ENCODE measurements at places on chromosomes 7 and 10. TPM values are rescaled to one million over a fixed set of nuclear protein-coding genes. Genes with fewer than 3 reads are reported as not detected.

GRCh38 chr10:130958981-130959751, 352.4 kb downstream of the TCERG1L start:
- no peak for DNase-seq

DNA sequence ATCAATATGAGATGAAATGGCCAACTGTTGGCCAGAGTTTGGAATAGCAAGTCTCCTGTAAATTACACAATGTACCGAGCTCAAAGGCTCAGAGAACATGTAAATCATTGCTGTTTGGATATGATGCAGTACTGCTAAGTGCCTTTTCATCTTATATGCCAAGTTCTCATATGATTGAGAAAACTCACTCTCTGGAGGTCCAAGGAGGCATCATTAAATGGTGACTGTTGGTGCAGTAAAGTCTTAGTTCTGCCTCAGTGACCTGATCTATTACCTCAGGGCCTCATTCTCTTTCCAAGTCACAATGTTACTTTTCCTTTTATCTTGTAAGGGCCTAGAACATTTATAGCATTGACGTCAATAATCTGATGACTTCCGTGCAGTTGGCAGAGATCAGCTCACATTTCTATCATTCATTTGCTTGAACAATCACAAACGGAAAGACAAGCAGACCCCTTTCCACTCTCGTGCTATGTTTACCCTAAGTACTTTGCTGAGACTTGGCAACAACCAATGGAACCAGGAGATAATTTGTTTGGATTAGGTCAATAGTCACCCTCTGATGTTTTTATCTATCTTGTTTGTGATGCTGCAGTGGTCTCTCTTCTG, 32.6 kb upstream of the PDK4 start:
- no peak for DNase-seq

The NCOA4 gene
- 126 TPM for polyA plus RNA-seq

GRCh38 chr7:93856323-93856722, 34.2 kb downstream of the TFPI2 start:
- no peak for DNase-seq

GRCh38 chr7:69243016-69243415, 355.3 kb upstream of the AUTS2 start:
- DNase-seq: no peak

- DNase-seq: no peak
Measured at GRCh38 chr10:111360260-111360925, 283.6 kb downstream of the ADRA2A start.

DNA sequence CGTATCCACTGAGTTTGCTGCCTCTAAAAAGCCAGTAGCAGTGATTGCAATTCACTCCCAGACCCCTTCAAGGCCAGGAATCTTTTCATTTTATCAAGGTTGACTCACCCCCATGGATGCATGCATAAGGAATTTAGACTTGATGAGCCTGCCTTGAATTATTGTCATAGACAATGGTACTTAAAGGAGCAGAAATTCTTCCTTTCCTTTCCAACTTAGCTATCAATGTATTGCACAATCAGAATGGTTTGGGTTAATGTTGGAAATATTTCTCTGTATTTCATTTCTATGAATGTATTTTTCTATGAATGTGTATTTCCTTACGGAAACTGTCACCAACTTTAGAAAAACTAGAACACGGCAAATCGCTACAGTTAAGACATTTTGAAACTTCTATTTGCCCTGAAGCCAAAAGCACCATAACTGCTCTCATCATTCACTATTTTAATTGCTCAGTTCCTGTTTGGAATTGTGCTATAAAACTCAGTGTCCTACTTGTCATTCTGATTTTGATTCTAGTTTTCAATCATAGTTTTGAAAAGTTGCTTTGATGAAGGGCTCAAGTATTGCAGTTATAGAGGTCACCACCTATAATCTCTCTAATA, 355.7 kb upstream of the AKR1E2 start:
- no peak for DNase-seq

The ST8SIA6 gene
- polyA plus RNA-seq: not detected

The AGMO gene
- 0.28 TPM for polyA plus RNA-seq

DNA sequence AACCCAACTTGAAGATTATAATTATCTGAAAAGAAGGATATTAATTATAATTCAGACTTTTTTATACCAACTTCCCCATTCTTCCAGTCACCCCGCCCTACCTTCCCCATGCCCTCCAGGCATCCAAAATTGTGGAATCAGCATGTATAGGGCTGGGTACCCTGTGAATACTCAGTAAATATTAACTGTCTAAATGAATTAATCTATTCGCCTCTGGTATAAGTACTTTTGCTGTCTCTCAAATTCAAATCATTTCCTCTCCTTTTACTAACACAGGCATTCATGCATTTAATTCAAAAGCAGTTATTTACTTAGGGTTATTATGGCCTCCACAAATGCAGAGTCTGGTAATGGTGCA, 26.5 kb upstream of the GOT1 start:
- no peak for DNase-seq

DNA sequence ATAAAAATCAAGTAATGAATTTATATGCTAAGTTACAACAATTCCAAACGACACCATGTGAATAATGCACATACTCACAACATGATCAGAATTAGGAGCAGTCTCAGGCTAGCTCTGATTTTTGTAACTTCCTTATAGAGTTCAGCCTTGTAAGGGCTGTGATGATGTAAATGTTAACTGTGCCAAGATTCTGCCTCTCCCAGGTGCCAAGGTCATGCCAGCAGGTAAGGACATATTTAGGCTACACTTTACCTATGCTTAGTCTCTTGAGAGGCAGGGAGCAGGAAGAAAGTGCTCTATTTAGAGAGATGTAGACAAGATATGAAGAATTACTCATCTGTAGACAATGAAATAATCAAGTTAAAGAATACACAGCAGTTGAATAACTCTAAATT, 53.6 kb upstream of the AGR3 start:
- no peak for DNase-seq

GRCh38 chr7:133789974-133790373, 337.2 kb upstream of the LRGUK start:
- no peak for DNase-seq

- no peak for DNase-seq
Measured at GRCh38 chr7:30136743-30137485, 2.1 kb downstream of the MTURN start.

DNA sequence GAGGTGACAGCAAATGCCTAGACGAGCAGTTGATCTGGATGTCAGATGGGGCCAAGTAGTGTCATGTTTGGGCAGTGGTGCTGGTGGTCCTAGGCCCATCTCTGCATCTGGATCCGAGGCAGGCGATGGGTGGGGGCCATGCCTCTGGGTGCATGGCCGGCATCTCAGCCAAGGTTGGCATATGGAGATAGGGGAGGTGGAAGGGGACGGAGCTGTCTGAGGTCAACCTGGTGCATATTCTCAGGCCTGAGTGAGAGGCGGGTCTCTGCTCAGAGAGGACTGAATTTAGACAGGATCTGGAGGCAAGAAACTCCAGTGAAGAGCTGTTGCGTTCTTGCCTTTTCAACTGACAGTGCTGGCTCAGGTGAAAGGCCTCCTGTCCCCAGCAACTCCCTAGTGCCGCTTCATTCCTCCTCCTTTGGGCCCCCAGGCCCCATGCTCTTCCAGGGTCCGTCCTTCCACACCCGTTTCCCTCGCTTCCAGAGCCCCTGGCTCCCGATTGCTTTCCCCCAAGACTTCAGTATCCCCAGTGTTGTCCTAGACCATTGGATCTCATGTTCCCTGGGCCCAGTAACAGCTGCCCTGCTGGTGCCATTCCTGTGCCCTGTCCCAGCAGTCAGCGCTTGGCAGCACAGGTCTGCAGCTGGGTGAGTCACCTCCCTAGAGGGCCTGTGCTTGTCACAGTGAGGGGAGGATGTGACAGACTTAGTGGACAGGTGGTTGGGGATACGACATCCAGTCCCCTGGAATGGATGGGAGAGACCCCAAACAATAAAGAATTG, 32.6 kb downstream of the GBX1 start:
- DNase-seq: no peak

- DNase-seq: no peak
Measured at GRCh38 chr10:121664671-121665070, 66.4 kb upstream of the FGFR2 start.

- no peak for DNase-seq
Measured at GRCh38 chr7:82056282-82056681, 286.4 kb upstream of the HGF start.

DNA sequence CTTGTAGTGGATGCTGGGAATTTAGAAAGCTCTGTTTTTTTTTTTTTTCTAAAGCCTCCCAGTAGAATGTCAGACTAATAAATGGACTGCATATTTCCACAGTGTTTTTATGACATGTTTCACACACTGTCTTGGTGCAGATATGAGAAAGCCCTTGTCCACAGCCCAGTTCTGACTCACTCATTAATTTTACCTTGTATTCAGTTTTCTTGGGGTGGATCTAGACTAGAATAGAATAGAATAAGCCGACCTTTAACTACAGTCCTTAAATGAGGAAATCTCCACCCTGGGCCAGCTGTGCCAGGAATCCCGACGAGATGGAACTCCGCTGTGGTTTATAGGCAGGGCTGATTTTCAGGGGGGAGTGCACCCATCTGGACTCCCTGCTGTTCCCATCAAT, 274.7 kb downstream of the NRG3 start:
- no peak for DNase-seq

The MOGAT3 gene
- not detected for polyA plus RNA-seq

DNA sequence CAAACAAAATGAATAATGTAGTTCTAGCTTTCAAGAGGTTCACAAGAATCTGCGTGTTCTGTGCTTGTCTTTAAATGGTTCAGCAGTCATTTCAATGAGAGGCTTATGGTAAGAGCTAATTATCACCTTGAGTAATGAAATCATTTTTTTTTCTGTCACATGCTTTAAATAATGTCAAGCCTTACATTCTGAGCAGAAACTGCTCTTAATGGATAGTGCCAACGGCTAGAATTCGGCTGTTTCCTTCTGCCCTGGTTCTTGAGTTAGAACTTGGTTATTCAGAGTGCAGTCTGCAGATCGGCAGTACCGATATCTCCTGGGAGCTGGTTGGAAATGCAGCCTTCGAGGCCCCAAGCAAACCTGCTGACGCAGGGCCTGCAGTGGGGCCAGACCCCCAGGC, 316.2 kb downstream of the CAMK1D start:
- no peak for DNase-seq

The FEZF1 gene
- polyA plus RNA-seq: not detected

- DNase-seq: peak; percentile 73
Measured at GRCh38 chr7:2680792-2681490, 7.1 kb upstream of the AMZ1 start.

The OR9A2 gene
- polyA plus RNA-seq: not detected

DNA sequence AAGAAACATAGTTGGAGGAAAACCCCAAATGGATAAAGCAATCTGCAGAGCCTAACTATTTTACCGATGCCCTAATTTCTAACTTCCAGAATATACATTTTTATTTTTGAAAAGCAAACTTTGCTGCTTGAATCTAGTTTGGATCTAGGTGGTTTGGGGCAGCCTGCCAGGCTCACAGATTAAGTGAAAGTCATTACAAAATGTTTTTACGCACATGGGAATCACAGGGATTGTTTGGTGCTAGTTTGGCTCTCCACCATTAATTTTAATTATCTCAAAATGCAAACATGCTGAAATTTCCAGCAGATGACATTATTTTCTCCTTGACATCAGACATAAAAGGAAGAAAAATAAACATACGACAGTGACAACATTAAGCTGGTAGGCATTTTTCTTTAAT, 166.7 kb upstream of the INHBA start:
- no peak for DNase-seq

- no peak for DNase-seq
Measured at GRCh38 chr7:149067869-149068268, 22.6 kb downstream of the ZNF786 start.

- no peak for DNase-seq
Measured at GRCh38 chr7:3200504-3200903, 100.5 kb upstream of the SDK1 start.

GRCh38 chr10:121449482-121449924, 148.7 kb downstream of the FGFR2 start:
- no peak for DNase-seq

- DNase-seq: no peak
Measured at GRCh38 chr7:98142658-98143057, 36.0 kb downstream of the LMTK2 start.

DNA sequence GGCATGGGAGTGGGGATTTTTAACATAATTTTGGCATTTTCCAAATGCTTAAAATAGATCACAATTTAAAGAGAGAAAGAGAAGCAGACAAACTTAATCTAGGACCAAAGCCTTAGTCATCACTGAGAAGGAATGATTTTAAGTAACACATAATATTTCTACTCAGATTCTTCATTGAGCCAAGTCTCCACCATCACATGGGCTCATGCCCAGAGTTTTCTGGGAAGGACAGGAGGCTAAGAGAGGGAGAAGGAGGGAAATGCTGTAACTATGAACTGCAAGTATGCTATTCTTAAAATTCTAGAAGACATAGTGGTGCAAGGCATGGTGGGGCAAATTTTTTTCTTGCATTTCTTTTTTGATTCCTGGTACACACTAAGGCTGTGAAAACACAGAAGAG, 23.8 kb upstream of the UBE2D1 start:
- DNase-seq: no peak

DNA sequence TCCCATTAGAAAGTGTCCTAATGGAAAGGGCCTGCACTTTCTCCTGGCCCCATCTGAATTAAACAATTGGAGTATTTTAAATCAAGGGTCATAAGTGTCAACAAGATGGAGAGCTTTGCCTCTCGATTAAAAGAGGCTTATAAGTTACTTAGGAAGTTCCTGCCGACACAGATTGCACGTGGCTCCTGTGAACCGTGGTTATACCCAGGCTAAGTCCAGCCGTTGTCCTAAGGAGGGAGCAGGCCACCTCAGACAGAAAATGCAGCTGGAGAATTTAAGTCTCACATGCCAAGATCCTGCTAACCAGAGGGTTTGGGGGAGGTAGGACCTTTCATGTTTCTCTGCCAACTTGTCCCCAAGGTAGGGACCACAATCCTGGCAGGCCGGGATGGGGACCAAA, 626.5 kb upstream of the GALNT17 start:
- DNase-seq: no peak

DNA sequence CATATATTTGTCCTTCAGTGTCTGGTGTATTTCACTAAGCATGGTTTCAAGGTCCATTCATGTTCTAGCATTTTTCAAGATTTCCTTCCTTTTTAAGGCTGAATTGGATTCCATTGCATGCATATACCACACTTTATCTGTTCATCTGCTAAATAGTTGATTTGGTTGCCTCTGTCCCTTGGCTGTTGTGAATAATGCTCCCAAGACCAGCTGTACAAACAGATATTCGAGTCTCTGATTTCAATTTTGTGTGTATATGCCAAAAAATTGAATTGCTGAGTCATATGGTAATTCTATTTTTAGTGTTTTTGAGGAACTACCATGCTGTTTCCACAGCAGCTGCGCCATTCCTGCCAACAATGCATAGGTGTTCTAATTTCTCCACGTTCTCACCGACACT, 216.4 kb downstream of the NRG3 start:
- no peak for DNase-seq

The HTR5A gene
- not detected for polyA plus RNA-seq
